Hepatic stellate cell (primary cell): ENCODE measurements at places on chromosomes 3 and 15.

DNA sequence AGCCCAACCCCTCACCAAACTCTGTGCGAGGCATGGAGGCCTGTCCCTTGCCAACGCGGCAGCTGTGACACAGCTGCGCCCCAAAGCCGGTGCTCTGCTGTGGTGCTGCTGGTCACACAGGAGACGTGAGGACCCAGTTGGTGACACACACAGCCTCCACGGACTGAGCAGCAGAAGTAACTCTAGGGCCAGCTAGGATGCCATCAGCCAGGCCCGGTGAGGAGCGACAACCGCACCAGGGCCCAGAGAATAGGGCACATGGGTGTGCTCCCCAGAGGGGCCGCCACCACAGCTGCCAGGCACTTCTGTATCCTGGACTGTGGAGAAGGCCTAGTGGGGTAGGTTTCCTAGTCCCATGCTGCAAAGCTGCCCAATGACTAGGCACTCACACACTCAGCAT is 10.7 kb downstream of the ZXDC start:
- DNase-seq, result no peak

DNA sequence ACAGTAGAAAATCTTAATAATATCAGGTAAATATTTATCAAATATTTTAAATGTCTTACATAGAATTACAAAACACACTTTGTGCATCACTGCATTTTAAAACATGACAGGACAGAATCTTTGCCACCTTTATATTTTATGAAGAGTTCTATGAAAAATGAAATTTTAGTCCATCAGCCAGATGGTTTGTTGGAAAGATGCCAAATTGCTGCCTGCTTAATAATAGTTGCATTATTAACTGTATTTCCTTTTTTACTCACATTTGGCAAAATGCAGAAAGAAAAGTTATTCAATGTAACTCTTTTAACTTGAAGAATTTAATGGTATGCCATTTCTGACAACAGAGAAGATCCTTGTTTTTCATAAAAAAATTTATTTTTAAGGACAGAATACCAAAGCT is 1271.6 kb downstream of the NSUN3 start:
- no peak for DNase-seq

DNA sequence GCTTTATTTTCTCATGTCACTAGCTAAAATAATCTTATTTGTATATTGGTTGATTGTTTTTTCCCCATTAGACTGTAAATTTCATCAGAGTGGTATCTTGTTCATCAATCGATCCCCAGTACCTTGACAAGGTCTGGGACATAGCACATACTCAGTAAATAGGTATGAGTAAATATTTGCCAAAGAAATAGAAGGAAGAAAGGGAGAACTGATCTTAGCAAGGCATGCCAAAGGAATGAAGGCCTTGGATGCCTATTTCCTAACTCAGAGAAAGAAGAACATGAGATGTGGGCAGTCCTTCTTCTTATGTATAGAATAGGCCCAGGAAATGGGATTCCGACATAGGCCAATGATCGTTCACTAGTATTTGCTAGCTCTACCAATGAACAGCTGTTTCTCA is 54.7 kb downstream of the ISL2 start:
- no peak for DNase-seq

- no peak for DNase-seq
Observed at GRCh38 chr15:99143655-99144610, 39.1 kb downstream of the SYNM start.

- DNase-seq, result no peak
Observed at GRCh38 chr3:71232175-71232679, 351.3 kb downstream of the FOXP1 start.

- no peak for DNase-seq
Observed at GRCh38 chr3:195764961-195765706, 44.4 kb downstream of the MUC20 start.

- DNase-seq, result peak; percentile 32
Observed at GRCh38 chr15:70023064-70023768, 74.5 kb downstream of the TLE3 start.

DNA sequence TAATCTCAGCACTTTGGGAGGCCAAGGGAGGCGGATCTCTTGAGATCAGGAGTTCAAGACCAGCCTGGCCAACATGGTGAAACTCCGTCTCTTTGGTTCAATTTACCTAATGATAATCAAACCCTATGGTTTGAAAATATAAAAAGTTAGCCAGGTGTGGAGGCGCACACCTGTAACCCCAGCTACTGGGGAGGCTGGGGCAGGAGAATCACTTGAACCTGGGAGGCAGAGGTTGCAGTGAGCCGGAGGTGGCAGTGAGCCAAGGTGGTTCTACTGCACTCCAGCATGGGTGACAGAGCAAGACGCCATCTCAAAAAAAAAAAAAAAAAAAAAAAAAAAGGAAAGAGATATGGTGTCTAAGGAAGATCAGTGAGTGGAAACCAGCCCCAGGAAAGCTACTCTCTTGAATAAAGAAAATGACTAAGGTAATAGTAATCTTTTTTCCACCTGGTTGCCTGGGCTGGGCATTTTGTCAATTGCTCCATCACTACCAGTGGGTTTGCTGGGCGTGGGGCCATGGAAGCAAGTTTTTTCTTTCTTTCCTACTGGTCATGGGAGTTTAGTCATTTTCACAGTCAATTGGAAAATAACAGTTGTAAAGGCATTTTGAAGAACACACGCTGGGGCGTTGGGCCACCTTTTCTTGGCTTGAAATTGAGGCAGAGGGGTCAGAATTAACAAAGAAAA is 387.6 kb upstream of the RGMA start:
- no peak for DNase-seq

DNA sequence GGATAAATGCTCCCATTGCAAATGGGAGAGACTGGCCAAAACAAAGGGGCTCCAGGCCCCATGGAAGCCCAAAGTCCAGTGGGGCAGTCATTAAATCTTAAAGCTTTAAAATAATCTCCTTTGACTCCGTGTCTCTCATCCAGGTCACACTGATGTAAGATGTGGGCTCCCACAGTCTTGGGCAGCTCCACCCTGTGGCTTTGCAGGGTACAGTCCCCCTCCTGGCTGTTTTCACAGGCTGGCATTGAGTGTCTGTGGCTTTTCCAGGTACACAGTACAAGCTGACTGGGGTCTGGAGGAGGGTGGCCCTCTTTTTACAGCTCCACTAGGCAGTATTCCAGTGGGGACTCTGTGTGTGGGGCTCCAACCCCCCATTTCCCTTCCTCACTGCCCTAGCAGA is 45.9 kb downstream of the NIPA2 start:
- DNase-seq, result no peak

DNA sequence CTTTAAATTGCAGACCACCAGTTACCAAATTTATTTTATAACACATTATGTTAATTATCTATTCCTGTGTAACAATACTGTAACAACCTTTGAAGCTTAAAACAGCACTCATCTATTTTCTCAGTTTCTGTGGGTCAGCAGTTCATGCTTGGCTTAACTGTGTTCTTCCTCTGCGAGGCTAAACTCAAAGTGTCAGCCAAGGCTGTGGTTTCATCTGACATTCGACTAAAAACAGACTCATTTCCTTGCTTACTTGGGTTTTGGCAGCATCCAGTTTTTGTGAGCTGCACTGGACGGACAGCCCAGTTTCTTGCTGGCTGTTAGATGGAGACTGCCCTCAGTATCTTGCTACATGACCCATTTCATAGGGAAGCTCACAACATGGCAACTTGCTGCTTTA is 247.3 kb upstream of the KCNH8 start:
- DNase-seq, result no peak

GRCh38 chr3:25826510-25826909 is 36.6 kb downstream of the OXSM start:
- no peak for DNase-seq

GRCh38 chr3:109939817-109940216 is 602.5 kb upstream of the DPPA4 start:
- DNase-seq, result no peak

GRCh38 chr15:50168783-50169411 is 13.1 kb upstream of the SLC27A2 start:
- DNase-seq, result no peak

DNA sequence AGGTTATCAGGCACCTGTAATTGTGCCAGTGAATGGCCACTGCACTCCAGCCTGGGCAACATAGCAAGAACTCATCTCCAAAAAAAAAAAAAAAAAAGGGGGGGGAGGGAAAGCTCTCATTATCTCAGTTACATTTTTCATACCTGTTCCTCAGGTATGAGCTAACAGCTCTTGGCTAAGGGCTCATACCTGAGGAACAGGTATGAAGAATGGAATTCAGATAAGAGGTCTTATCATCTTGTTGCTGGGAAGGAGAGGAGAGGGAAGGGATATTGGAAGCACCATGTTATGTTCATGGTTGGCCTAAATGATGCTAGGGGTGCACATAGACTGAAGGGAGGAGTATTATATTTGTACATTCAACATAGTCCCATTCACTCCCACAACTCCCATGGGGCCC is 2.6 kb downstream of the SLC15A2 start:
- no peak for DNase-seq

DNA sequence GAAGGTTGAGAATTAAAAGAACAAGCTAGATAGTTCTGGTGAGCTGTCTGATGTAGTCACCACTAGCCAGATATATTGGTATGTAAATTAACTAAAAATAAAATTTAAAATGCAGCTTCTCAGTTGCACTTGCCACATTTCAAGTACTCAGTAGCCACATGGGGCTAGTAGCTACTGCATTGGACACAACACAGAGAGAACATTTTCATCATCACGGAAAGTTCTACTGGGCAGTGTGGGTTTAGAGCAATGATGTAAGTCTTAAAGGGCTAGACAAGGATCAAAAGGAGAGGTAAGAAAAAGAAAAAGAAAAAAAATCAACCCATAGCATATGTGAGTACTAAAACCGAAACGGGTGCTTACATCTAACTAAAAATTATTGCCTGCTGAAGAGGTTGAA is 282.4 kb upstream of the LRRFIP2 start:
- no peak for DNase-seq

- DNase-seq, result no peak
Observed at GRCh38 chr15:26073430-26074333, 210.6 kb upstream of the ATP10A start.

GRCh38 chr15:81111510-81112470 is 22.3 kb upstream of the CFAP161 start:
- DNase-seq, result no peak

DNA sequence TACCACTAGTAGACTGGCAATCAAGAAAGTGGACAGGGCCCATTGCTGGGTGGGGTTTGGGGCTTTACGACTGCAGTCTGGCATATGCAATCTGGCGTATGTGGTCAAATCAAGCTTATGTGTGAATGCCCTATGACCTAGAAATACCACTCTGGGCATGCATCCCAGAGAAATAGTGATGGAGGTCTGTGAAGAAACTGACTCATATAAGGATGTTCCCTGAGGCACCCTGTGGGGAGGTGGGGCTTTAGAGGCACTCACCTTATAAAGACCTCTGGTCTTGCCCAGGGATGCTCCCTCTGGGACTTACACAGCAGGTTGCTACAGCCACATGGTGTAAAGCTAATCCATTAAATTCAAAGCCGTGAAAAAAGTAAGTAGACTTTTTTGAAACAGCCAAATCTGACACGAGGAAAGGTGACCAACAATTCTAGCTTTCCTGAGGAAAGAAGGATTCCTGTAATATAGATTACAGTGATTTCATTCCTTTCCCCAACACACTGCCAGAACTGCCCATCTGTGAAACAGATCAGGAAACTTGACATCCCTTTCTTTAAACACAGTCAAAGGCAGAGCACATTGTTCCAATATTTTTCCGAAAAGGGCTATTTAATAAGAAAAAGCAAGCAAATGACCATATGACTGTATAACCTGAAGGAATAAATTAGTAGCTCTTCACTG is 13.6 kb downstream of the RARRES1 start:
- DNase-seq, result no peak

- no peak for DNase-seq
Observed at GRCh38 chr3:44969828-44970179, 6.2 kb downstream of the ZDHHC3 start.

GRCh38 chr15:95448531-95449229 is 881.8 kb upstream of the NR2F2 start:
- DNase-seq, result no peak

- DNase-seq, result no peak
Observed at GRCh38 chr15:52503788-52504496, 24.7 kb downstream of the MYO5A start.

GRCh38 chr3:167913219-167913835 is 177.8 kb downstream of the SERPINI1 start:
- DNase-seq, result peak; percentile 1

- DNase-seq, result no peak
Observed at GRCh38 chr3:86056962-86057361, 934.0 kb downstream of the VGLL3 start.
